CD4-positive, alpha-beta T cell treated with Interleukin-15 for 1 hour (primary cell): ENCODE measurements at places on chromosomes 5 and 9.
A peak's percentile ranks its signal among the peaks of the same experiment; 100 is the strongest.

DNA sequence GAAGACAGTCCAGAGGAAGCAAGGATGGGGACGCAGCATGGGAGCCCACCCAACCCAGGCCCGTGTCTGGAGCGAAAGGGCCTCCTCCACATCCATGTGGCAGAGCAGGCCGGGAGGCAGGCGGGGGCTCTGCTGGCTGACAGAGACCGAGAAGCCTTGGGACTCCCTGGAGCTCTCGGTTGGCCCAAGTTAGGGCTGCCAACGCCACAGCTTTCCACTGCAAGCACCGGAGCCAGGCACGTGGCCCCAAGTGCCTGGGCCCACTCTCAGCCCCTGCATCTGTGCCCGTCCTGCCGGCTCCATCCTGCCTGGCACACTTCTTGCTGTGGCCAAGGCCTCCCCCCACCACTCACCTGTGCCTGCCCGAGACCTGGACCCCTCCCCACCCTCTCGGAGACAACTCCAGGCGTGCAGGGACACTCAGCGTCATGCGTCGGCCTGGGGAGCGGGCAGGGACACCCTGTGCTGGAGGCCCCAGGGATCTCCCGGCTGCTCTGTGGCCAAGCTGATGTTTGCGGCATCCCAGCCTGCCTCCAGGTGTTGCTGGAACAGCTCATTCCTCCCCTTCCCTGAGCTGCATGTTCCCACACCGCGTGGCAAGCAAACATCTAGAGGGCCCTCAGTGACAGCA is 31.5 kb downstream of the SLC6A3 start:
- peak; percentile 11 for DNase-seq

DNA sequence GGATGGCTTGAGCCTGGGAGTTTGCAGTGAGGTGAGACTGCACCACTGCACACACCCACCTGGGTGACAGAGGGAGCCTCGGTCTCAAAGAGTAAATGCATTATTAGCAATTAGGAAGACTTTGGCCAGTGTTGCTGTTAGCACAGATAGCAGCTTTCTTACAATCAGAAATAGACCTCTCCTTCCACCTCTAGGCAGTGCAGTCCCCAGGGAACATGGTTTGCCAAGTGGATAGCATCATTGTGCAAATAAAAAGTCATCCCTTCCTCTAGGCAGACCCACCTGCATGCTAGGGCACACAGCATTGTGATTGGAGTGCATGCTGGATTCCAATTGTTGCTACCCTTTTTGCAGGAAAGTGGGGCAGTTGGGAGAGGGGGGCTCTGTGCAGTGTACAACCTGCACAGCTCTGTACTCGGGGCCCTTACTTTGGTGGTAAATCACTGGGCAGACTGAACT is 77.9 kb upstream of the KLF9 start:
- no peak for DNase-seq

DNA sequence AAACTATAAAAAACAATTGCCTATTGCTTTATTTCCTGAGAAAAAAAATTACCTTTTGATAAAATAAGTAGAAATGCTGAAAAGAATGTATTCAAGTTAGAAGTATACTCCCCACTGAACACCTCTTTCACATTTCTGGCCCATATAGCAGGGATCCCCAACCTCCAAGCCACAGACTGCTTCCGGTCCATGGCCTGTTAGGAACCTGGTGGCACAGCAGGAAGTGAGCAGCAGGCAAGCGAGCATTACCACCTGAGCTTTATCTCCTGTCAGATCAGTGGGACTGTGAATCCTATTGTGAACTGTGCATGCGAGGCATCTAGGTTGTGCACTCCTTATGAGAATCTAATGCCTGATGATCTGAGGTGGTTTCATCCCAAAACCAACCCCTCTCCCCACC is 563.9 kb downstream of the RAB3C start:
- no peak for DNase-seq

GRCh38 chr5:130102375-130102774 is 198.1 kb downstream of the CHSY3 start:
- no peak for DNase-seq

- DNase-seq = no peak
Observed at GRCh38 chr9:74498621-74499095, 1.5 kb downstream of the RORB start.
